ENCODE measurements at places on chromosomes 3 and 15. TPM values are rescaled to one million over a fixed set of nuclear protein-coding genes. Genes with fewer than 3 reads are reported as not detected.

Gene ERC2
- not detected for total RNA-seq

Gene GOLGA8Q
- not detected for total RNA-seq

Gene C2CD4B
- total RNA-seq: 0.77 TPM

Gene KBTBD13
- total RNA-seq: not detected

Gene TTC21A
- total RNA-seq: 2.5 TPM

Gene IL1RAP
- total RNA-seq: 8.9 TPM

Gene SHC4
- total RNA-seq: 5.6 TPM

Gene FBXO40
- not detected for total RNA-seq

Gene SPPL2A
- total RNA-seq: 117 TPM

Gene TP63
- total RNA-seq: not detected

Gene GCSAM
- total RNA-seq: not detected
